ENCODE measurements at places on chromosomes 2 and 18.
A peak's percentile ranks its signal among the peaks of the same experiment; 100 is the strongest.

DNA sequence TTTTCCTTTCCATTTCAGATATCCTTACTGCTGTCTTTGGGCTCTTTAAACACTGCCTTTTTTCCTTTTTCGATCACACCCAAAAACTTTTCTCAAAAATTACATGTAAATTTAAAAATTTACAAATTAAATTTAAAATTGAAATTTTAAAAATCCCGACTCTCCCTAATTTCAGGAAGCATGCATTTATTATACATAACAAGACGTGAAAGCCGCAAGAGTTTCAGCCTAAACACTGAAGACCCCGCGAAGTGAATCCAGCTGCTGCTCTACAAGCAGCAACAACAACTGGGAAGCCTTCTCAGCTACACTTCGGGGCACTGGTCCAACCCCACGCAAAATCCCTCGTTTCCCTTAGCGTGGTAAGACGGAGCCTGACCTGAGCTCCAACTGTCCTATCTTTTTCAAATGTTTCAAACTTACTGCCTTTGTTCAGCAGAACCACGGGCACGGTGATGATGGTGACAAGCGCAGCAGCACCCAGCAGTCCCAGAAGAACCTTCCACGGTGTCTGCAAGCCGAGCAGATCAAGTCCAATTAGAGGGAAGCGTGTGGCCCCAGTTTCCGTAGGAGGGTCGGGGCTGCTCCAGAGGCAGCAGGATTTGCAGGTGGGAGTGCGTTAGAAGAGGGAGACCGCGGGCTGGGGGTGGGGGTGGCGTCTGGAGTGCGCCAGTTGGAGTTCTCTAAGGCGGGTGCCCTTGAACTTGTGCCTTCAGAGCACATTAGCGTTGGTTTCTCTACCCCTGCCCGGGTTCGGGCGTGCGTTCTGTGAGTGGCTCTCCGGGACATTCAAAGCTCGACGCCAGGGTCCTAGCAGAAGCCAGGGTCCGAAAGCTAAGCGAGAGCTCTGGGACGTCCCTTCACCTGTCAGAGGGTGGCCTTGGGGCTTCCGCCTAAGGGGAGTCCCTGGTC is 783 bp downstream of the DPP4 start:
- peak; percentile 43 for DNase-seq

GRCh38 chr2:82330155-82330554 is 2025.6 kb upstream of the LRRTM1 start:
- no peak for DNase-seq

GRCh38 chr18:5030636-5031035 is 166.4 kb downstream of the AKAIN1 start:
- DNase-seq = no peak

GRCh38 chr2:160891353-160891740 is 268.9 kb upstream of the TANK start:
- DNase-seq = no peak

DNA sequence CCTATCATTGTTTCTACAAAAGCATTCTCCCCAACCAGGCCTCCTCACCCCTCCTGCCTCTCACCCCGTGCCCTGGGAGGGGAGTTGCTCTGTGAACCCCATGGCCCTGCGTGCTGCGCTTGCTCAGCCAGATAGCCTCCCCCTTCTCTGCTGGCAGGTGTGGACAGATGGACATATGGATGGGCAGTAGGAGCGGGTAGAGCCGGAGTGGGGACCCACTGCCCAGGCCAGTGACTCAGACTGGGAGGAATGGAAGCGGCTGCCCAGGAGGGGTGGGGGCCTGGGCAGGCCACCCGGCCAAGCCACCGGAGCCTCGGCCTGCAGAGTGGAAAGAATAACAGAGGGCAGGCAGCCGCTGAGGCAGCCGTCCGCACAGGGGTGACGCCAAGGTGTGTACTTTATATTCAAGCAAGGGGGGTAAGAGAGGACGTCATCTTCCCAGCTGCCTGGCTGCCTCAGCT is 8.7 kb downstream of the CYP26B1 start:
- no peak for DNase-seq

GRCh38 chr2:190409616-190410015 is 1.5 kb downstream of the MFSD6 start:
- DNase-seq = no peak

GRCh38 chr18:471716-472115 is 28.8 kb downstream of the COLEC12 start:
- no peak for DNase-seq

- DNase-seq = no peak
These were observed 43.3 kb downstream of the LRRFIP1 start for GRCh38 chr2:237670641-237671040.

GRCh38 chr18:61322265-61322873 is 10.9 kb upstream of the CDH20 start:
- peak; percentile 73 for DNase-seq

- DNase-seq = no peak
These were observed 16.9 kb upstream of the TEX44 start for GRCh38 chr2:231575612-231576256.

GRCh38 chr2:145751629-145752028 is 1231.7 kb upstream of the ZEB2 start:
- peak; percentile 3 for DNase-seq

- no peak for DNase-seq
These were observed 41.6 kb upstream of the MAP4K4 start for GRCh38 chr2:101655702-101656422.

DNA sequence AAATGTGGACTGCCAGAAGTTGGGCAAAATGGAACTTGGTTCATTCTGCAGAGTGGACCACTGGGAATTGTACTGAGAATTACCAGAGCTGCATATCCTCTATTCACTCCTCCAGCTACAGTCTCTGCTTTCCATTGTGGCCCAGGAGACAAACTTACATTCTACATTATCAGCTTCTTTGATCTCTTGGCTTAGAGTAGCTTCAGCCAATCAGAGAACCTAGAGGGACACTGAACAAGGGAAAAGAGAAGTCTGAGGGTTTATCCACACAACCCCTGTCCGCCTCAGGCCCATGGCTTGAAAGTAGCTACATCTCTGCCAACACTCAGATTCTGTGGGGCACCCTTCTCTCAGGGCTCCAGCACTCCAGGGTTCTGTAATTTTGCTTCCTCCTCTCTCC is 251.1 kb downstream of the TRIB2 start:
- no peak for DNase-seq

DNA sequence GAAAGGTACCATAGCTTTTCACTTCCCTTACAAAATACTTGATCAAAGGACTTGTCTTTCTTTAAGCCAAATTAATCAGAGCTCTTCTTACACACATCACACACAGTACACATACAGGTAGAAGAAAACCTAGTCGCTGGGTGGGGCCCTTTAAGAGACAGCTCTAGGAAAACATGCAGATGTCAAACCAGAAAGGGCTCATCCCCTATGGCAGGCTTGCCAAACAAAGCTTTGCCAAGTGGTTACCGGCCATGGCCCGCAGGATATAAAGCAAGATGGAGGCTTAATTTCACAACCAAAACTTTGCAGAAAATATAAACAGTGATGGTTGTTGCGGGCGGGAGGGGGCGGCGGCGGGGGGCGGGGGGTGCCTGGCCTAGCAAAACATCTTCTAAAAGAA is 2156.0 kb upstream of the PIK3C3 start:
- DNase-seq = no peak

DNA sequence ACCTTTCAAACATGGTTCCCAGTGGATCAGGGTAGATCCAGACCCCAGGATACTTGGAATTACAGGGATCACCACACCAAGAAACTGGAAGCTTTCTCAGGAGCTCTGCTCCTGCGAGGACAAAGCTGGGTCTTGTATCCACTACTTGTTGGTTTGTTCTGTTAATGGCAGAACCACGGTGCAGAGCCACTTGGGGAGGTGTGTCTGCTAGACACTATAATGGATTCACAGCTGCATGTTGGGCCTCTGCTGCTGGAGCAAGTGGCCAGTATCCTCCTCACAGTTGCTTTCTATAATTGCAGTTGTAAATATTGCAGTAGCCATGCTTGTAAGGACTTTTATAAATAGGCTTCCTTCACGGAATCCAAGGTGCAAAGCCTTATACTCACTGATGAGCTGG is 12.9 kb downstream of the FOSL2 start:
- DNase-seq = no peak

DNA sequence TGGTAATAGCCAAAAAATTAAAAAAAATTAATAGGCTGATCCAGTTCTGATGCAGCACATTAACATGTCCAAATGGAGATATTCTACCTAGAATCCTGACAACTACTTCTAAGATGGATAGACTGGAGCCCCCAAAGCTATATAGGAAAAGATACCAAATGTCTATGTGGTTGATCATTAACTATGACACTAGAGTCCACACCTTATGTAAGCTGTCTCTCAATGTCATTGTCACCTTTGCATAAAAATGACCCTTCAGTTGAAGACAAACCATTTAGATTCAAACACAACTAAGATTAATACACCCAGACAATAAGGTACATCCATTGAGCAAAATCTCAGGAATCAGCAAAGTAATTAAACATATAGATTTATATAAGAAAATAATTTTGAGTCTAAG is 14.6 kb downstream of the ZNF396 start:
- no peak for DNase-seq

GRCh38 chr18:23864624-23865023 is 149.9 kb upstream of the TTC39C start:
- peak; percentile 46 for DNase-seq

Data from activated CD4-positive, alpha-beta T cell treated with anti-CD3 and anti-CD28 coated beads for 36 hours (primary cell).